ENCODE measurements at places on chromosomes 6 and 20.

DNA sequence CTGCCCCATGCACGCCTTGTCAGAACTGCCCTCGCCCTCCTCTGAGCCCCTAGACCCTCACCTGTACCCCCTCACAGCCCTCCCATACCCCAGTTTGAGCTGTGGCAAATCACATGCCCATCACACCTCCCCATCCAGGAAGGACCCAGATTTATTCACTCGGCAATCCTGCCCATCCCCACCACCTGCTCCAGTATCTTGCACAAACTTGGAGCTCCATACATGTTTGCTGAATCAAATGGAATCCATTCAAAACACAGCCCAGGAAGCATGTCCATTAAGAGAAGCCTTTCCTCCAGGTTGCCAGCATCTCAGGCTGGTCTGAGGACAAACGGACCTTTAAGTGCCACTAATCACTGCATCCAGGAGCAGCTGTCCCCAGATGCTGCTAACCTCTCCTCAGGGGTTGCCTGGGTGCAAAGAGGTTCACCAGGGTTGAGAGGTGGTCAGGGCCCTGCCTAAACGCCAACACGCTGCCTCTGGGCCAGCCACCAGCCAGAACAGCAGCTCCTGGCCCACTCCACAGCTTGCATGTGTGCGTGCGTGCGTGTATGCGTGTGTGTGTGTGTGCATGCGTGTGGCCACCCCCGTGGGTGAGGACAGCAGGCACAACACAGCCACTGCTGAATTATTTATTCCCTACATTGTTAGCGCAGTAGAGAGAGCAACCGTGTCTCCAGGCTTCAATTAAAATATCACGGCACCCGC lies 31.0 kb downstream of the GRM4 start:
- DNase-seq = no peak

GRCh38 chr6:145829950-145830349 lies 15.4 kb upstream of the FBXO30 start:
- DNase-seq = no peak

GRCh38 chr20:41746635-41747034 lies 128.5 kb upstream of the CHD6 start:
- no peak for DNase-seq

DNA sequence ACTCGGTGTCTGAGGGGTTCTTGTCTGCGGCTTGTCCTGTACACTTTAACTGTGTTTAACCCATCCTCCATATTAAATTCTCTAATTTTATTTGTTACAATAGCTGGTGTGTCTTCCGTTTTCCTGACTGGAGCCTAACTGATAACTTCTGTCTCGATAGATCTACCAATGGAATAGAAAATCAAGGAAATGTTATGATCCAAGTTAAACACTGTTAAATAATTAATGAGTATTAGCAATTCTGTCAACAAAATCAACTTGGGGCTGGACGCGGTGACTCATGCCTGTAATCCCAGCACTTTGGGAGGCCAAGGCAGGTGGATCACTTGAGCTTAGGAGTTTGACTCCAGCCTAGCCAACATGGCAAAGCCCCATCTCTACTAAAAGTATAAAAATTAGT lies 81.7 kb downstream of the DNAH8 start:
- no peak for DNase-seq

- no peak for DNase-seq
Measured at GRCh38 chr6:1610497-1611321, 994 bp downstream of the FOXC1 start.

DNA sequence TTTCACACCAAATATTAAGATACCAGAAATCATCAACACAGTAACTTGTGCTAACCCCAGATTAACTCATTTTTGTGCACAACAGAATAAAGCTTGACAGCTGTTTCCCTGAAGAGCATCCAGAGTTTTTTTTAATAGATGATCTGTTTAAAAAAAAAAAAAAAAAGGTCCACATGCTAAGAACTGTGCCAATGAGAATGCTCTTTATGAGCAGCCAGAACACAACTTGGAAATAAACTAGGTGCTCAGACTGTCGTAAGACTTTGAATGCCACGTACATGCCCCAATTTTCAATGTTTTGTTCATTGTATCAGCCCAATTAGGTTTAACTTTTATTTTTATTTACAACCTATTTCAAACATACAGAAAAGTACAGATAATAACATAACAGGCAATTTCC lies 47.3 kb downstream of the STAU1 start:
- DNase-seq = no peak

GRCh38 chr6:41615311-41615710 lies 23.0 kb upstream of the MDFI start:
- DNase-seq = no peak

- DNase-seq = no peak
Measured at GRCh38 chr20:16005021-16005914, 568.0 kb downstream of the KIF16B start.

DNA sequence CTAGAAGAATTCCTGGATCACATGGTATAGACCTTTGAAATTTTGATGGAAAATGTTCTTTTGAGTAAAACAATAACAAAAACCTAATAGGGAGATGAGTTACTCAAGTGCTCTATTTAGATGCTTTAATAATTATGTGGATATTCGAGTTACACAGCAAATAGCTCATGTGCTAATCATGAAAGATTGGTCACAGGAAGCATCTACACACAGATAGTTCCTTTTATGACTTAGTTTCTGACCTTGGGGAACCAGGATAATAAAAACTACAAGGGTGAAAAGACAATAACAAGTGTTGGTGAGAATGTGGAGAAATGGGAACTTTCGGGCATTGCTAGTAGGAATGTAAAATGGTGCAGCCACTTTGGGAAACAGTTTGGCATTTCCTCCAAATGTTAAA lies 19.7 kb downstream of the UBE2V1 start:
- DNase-seq = no peak

- peak; percentile 16 for DNase-seq
Measured at GRCh38 chr6:131182991-131183425, 47.7 kb downstream of the AKAP7 start.

- DNase-seq = no peak
Measured at GRCh38 chr6:71524201-71524600, 235.6 kb downstream of the OGFRL1 start.

DNA sequence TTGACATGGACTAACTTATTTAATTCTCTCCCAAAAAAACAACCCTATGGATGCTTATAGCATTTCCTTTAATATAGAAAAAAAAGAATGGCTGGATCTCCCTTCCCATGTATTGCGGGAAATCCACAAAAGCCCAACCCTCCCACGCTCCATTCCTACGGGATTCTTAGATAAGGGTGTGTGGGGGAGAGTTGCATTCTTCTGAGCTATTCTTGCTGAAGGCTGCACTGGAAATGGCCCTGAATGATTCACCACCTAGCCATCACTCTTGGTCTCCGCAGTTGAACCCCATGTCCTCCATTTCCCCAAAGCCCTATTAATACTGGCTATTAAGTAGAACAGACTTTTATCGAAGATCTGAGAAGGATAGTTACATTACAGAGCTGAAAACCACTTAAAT lies 41.9 kb upstream of the ADGRF5 start:
- no peak for DNase-seq

- DNase-seq = peak; percentile 85
Measured at GRCh38 chr20:46307139-46307998, 929 bp downstream of the CDH22 start.

DNA sequence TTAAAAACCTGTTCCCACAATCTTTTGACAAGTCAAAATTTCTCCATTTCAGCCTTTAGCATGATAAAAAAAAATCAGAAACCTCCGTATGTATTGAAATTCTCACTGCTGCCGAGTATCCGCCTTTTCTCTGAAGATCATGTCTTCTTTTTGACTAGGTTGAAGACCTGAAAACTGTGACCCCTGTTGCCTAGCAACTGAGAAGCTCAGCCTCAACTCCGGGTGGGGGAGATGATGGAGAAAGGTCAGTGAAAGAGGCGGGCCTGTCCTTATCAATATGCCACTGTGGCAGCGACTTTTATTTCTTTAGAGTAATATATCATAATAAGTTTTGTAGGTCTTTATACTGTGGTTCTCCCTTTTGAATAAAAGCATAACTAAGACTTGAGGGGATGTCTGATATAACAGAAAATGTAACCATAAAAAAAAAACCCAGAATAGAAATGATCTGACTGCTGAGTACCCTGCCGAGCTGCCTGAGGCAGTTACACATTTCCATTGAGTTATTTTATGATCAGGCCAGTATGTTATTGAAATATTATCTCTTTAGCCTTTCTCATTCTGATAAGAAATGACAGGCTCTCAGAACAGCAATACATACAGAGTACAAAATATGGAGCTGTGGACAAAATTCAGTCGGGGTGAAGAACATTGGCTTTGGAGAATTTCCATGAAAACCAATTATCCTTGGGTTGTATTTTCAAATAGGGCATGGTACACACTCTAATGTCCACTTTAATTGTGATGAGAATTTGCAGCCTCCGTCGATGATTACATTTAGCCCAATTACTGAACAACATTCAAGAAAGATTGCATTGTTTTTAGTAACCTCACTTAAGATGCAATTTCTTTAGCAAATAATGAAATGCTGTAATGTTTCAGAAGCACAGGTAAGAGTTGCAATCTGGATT lies 136.7 kb upstream of the EEF1E1 start:
- no peak for DNase-seq

DNA sequence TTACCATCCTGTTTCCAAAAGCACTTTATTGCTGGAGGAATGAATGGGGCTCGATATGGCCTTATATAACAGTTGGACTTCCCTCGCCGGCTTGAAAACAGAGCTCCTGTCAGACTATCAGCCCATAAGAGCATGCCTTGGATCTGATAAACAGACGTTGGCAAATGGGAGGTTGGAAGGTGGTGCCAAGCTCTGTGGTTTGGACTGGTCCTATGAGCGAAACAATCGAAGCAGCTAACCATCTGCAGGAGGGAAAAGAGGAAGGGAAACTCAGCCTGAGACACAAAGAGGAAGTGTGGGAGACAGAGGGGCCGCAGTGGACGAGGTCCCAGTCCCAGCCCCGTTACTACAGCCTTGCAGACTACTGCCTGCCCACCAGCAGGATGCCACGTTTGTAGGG lies 92.9 kb downstream of the TFAP2C start:
- DNase-seq = no peak

Measured in AG08396 (cell line).